ENCODE measurements at places on chromosomes 4 and X.

GRCh38 chrX:122934131-122934530 lies 249.9 kb upstream of the GRIA3 start:
- DNase-seq, result no peak

DNA sequence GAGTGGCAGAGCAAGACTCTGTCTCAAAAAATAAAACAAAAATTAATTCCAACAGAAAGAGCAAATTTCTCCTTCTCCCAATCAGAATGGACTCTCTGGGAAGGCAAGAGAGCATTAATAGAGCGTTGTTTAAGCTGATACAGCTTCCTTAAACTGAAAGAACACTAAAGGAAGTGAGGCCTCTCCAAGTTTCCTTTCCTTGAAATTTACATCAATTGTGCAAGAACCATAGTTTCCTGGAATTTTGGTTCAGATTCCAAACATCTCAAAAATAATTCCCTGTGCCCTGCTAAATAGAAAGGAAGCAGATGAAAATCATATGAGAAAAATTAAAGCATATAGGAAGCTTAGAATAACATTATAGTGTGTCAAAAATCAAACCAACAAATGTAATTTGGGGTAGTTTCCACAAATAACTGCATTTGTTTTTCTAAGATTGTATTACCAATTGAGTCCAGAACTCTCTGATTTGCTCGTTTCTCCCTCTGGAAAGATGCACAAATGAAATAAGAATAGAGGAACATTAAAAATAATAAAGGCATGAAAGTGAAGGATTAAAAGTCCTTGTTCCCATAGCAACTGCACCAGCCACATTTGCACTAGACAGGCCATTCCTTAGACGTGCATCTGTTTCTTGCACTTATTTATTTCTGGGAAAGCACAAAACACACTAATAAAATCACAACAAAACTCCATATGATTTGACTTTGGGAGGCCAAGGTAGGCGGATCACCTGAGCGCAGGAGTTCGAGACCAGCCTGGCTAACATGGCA lies 3.7 kb upstream of the FAM241A start:
- no peak for DNase-seq

DNA sequence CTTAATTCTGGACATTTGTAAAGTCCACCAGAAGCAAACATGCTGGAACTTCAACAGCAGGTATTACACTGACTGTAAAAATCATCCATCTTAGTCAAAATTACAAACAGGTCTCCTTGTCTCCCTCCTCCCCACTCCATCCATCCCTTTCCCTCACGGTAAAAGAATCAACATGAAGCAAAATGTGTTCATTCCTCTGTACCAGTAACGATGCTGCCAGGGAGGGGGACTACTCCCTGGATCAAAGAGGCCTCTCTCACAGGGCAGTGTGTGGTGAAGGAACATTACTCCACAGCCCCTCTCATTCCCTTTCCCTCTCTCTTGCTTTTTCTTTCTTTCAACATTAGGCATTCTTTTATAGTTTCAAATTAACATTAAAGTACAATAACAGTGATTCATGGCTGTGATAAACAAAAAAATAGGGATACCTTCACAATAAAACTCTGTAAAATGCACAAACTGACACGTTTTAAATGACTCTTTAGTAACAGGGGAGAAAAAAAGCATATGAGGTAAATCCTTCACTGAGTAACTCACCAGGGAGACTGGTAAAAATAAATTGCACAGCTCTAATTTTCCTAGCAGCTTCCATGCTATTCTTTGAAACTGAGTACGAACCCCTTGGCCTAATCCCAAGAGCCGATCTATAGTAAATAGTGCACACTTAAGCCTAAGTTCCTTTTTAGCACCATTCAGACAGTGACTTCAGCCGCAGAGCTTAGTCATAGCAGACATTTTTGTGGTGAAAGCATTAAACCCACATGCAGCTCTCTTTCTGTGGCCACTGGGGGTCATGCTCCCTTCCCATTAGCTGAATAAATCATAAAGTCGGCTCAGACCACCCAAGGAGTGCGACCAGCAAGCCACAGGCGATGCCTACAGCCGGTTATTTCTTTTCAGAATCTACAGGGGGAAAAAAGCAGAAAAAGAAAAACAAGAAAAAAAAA lies 215.6 kb upstream of the GYPA start:
- no peak for DNase-seq

GRCh38 chrX:30657196-30658161 lies 4.3 kb downstream of the GK start:
- no peak for DNase-seq

DNA sequence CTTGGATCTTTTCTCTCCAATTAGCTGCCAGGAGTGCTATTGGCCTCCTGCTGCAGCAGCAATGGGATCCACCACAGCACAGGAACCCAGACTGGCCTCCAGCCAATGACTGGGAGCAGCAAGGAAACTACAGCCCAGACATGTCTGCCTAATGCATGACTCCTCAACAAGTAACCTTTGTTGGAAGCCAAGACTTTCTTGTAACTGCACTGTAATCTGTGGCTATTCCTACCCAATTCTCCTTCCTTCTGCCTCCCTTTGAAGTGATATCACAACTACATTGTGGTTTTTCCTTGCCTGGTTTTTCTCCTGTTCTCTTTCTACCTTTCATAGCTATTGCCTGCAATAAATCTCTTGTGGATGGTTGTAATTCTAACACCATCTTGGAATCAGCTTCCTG lies 39.8 kb downstream of the SNCA start:
- DNase-seq, result no peak

GRCh38 chrX:105468741-105469140 lies 248.2 kb upstream of the TEX13A start:
- DNase-seq, result no peak

- no peak for DNase-seq
These were observed 4.2 kb upstream of the DUSP9 start for GRCh38 chrX:153642655-153643430.

DNA sequence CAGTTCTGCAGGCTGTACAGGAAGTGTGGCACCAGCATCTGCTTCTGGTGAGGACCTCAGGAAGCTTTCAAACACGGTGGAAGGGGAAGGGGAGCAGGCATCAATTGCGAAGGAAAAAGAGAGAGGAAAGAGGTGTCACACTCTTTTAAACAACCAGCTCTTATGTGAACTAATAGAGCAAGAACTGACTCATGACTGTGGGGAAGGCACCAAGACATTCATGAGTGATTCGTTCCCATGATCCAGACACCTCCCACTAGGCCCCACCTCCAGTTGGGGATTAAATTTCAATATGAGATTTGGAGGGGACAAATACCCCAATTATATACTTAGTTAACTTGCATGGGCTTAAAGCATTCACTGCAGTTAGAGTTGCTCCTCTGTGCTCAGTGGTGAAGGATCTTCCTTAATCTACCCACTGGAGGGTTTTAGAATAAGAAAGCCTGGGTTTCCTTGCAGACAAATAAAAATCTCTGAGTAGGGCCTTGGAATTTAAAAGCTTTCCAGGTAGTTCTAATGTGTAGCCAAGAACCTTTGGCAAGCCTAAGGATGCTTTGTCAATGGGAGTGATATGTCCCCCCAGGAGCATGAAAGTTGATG lies 60.0 kb downstream of the SYNPO2 start:
- DNase-seq, result no peak

DNA sequence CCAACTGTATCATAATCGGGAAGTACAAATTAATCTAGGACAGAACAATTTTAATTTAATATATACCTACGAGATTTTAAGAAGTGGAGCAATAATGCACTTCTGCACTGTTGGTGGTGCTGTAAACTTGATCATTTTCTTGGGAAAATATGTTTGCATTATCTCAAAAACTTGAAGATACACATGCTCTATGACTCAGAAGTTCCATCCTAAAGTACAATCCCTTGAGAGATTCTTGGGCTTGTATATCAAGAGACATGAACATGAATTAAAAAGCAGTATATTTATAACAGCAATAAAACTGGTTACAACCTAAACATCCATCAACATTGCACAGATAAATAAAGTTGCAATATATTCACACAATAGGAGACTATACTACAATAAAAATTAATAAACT lies 168.8 kb downstream of the CLCN4 start:
- DNase-seq, result no peak

GRCh38 chr4:98689507-98690174 lies 31.2 kb upstream of the TSPAN5 start:
- no peak for DNase-seq

GRCh38 chrX:16992951-16993350 lies 46.5 kb downstream of the REPS2 start:
- no peak for DNase-seq

DNA sequence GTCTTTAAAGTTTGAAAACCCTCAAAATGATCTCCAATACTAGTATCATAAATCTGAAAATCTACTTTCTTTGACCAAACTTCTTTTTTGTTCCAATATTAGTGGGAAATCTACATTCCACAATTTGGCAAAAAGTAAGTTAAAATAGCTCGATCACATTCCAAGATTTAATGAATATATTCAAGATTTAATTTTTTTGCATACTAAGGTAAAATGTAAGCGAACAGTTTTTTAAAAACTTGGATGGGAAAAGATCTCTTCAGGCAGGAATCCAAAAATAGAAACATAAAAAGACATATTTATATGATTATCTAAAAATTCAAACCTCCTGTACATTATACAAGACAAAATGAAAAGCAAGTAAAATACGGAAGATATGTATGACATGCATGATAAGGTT lies 31.2 kb downstream of the CNOT6L start:
- DNase-seq, result no peak

DNA sequence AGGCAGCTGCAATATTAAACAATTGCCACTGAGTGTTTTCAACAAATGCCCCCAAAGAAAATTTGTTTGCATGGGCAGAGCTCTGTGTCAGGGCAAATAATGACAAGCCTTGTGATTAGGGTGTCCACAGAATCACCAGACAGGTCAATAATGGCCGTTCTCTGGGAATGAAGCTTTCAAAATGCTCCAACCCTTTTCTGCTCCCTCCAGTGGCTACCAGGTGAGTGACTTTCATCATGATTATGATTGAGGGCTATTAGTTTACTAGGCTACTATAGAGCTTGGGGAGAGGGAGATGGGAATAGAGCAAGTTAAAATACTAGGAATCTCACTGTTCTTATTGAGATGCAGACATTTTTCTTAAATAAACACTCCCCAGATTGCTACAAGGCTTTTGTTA lies 23.5 kb downstream of the IRS4 start:
- no peak for DNase-seq

- DNase-seq, result no peak
These were observed 112.6 kb downstream of the EFNB1 start for GRCh38 chrX:68941385-68941952.

GRCh38 chr4:87092389-87093141 lies 127.9 kb downstream of the KLHL8 start:
- no peak for DNase-seq

DNA sequence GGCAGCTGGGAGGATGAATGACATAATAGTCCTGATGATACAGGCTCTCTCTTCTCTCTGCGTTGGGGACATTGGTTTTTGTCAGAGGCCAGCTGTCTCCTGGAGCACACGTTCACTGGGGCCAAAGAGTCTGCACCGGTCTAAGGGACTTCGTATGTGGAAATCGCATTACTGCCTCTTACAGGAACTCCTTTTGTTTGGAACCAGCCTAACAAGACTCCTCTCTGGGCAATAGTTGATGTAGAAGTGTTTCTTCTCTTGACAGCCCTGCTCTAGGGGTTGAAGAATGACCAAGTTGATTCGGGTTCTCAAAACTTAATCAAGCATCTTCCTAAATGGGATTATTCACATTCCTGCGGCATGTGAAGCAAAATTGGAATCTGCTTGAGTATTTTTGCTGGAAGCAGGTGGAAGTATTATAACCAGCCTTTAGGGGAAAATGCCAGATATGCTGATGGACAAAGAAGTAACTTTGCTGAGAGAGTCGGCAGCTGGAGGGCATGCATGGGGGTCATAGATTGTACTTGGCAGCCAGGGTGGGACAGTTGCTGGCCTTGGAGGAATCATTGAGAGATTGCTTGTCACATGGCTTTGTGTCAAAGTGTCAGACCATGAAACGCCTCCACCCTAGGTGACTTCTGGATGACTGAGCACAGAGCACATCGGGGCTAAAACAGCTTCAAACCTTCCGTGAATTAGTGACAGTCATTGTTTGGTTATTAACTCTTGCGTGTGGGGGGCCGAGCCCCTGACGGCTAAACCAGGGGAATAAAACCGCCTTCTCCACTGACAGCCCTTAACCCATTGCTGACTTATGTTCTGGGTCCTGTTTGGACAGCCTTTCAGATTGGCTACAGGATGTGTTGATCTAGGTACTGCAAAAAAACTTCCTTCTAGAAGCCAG lies 34.4 kb upstream of the SLC34A2 start:
- DNase-seq, result no peak

DNA sequence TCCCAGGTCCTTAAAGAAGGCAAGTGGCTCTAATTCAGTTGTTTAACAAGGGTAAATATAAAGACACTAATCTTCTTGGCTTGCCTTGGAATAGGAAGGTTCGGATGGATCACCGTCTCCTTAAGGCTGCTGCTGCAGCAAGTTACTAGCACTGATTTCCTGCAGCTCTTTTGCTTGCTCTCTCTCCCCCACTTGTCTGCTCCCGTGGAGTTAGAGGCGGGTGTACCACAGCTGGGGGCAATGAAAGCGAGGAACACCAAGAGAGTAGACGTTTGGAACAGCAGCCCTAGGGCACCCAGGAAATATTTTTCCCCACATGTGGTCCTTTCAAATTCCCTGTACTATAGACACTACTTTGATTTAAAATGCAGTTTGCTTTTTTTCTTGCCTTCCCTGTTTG lies 202.2 kb downstream of the SH2D1A start:
- no peak for DNase-seq

DNA sequence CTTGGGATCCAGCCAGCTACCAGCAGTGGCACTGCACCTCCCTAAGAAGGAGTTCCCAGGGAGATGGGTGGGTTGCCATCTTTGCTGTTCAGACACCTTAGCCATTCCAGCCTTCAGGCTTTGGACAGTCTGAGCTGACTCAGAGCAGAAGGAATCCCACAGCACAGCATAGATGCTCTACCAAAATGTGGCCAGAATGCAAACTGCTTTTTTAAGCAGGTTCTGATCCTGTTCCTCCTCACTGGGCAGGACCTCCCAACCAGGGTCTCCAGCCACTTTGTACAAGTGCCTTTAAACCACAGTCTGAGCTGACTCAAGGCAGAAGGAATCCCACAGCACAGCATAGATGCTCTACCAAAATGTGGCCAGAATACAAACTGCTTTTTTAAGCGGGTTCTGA lies 209.0 kb downstream of the NPNT start:
- DNase-seq, result no peak

GRCh38 chrX:123685232-123685631 lies 47.6 kb downstream of the THOC2 start:
- no peak for DNase-seq

DNA sequence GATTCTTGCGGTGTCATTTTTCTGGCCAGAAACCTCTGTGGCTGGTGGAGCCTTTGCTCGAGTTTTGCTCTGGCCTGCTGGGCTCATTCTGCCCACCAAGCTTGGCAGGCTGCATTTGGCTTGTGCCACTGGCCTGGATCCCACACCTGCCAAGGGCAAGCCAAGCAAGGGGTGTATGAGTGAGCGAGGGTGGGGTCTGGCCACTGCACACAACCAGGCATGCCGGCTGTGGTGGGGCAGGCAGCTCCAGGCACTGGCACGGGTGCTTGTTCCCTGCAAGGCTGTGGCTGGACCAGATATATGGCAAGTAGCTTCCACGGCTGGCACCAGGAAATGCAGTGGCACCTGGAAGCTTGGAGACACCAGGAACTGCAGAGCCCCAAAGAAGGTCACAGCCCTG lies 68.6 kb upstream of the PPP3CA start:
- DNase-seq, result no peak

- DNase-seq, result no peak
These were observed 164.3 kb downstream of the ENOX2 start for GRCh38 chrX:130738638-130739195.

GRCh38 chr4:76872556-76872955 lies 25.4 kb downstream of the SOWAHB start:
- no peak for DNase-seq

Measured in iPS DF 19.7 (cell line).